ENCODE measurements at places on chromosomes 7 and 10.

GRCh38 chr7:128831178-128831993 is 1.2 kb downstream of the FLNC start:
- no peak for DNase-seq

DNA sequence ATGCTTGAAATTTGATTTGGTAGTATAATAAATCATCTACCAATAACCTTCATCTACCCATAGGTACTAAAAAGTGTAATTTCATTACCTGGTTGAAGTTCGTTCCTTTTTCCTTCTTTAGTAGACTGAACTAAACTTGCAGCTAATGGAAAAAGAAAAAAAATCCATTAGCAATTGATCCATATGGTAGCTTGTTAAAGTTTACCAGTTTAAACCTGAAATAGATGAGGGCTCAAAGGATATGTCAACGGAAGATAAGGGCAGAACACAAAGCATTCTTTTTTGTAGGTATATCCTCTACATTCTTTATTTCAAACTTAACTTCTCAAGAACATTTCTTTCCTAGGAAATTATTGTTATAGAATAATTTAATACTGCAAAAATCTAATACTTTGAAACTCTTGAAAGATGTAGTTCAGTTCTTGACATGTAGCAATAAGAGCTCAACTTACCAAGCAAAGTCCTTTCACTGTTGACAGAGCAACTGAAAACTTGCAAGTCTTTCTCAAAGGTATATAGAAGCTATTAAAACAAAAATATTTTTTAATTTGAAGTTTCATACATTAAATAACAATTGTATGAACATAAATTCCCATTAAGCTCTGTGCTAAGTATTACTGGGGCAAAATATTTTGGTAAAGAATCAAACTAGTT is 19.1 kb downstream of the GSAP start:
- no peak for DNase-seq

- DNase-seq, result no peak
Measured at GRCh38 chr10:126781450-126782216, 111.1 kb upstream of the C10orf90 start.

GRCh38 chr10:35743351-35743750 is 101.3 kb upstream of the FZD8 start:
- DNase-seq, result no peak

DNA sequence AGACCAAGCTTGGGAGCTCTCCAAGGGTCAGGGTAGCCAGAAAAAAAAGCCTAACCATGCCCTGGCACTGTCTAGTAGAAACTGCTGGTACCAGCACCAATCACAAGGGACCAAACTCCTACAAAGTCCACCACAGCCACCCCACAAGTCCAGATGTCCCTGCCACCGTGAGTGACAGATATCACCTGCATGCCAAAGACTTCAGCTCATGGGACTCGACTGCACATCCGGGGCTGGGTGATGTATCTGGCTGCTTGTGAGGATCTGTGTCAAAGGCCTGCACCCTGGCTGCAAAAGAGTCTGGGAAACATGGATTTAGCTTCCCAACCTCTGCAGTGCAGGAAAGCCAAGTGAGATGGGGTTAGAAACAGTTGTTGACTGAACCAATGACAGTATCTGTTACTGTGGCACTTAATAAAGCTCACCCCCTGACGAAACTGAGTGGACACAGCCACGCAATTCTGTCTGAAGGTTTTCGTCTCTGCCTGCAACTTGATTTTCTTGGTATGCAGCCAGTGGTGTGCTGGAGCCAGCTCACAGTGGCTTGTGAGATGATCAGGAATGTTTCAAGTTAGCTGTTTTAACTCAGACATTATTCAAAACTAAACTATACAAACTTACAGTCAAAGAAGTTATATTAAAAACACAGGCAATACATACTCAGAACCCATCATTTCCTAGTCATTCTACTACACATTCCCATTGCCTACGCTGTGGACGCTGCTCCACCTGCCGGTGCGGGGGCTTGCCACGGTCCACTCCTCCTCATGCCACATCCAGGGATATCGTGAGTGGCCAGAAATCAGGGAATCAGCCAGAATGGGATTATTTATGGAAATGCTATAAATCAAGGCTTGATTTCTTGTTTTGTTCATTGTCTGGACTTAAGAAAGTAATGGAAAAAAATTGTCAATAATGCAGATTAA is 9.2 kb downstream of the ZNF488 start:
- DNase-seq, result no peak

Measured in head of caudate nucleus (tissue), 42 donors.